ENCODE measurements at places on chromosomes 11 and 22.

GRCh38 chr22:29912605-29913398, 29.8 kb downstream of the MTMR3 start:
- DNase-seq = no peak

DNA sequence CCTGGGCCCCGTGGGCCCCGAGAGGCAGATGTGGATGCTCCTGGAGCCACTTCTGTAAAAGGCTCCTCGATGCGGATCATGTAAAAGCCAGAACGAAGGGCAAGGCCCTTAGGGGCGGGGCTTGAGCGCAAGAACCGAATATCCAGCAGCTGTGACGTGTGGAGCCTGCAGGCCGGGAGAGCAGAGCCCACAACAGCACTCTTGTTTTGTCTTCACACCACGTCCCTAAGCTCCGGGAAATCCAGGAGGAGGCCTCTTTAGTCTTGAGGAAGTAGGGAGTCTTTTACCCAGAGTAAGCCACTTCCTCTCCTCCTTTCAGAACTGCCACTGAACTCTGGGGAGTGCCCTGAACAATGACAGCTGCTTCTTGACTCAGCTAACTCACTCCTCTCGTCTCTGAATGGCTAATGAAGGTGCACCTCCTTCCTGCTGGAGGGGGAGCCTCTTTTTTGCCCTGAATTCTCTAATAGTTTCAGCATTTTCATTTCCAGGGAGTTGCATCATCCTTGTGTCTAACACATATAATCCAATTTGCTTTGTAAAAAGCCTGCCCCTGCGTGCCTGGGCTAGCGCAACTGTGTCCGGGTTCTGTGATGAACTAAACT, 12.5 kb downstream of the L3MBTL2 start:
- DNase-seq = no peak

DNA sequence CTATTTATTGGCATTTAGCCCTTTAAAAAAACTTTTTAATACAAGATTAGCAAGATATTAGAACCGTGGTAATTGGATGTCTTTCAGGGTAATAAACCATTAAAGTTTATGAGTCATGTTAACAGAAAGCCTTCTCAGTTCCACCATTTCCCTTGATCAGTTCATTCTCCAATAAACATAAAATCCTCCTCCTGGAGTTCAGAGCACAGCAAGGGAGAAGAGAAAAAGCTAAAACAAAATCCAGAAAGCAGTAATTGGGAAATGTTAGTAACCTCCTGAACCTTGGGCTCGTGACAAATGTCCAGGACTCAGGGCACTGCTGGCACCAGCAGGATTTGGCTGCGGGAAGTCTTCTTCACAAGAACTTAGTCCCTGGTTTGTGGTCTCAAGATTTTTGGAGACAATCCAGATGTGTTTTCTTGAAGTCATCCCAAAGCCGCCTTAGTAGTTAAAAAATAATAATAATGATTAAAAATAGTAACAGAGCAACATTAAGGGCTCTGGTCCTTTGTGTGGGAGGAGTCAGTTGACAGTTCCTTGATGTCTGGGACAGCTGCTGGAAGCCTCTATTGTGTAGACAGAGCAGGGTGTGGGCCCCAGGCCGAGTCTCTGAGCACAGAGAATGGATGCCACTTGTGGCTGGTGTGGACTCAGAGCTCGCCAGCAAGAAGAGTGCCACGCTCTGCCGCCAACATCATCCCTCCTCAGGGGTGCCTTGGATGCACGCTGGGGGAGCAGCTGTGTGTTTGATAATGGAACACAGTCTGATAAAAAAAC, 43.4 kb upstream of the PITPNB start:
- DNase-seq = no peak

DNA sequence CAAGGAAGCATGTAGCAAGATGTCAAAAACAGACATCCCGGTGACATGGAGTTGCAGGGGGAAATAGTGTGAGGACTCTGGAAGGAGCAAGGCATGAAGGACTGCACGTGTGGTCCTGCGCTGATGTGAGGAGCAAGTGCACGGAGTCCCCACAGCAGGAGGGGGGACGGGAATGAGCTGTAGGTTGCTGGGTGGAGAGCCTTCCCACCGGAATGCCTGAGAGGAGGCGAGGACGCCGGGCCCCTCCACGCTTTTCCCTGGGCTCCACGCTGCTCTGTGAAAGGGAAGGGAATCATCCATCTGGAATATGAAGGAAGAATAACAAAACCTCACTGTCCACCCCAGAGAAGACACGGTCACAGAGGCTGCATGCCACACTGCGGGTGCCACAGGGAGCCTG, 23.6 kb upstream of the EFCAB6 start:
- no peak for DNase-seq

- no peak for DNase-seq
Measured at GRCh38 chr11:92141725-92142124, 82.9 kb upstream of the FAT3 start.

DNA sequence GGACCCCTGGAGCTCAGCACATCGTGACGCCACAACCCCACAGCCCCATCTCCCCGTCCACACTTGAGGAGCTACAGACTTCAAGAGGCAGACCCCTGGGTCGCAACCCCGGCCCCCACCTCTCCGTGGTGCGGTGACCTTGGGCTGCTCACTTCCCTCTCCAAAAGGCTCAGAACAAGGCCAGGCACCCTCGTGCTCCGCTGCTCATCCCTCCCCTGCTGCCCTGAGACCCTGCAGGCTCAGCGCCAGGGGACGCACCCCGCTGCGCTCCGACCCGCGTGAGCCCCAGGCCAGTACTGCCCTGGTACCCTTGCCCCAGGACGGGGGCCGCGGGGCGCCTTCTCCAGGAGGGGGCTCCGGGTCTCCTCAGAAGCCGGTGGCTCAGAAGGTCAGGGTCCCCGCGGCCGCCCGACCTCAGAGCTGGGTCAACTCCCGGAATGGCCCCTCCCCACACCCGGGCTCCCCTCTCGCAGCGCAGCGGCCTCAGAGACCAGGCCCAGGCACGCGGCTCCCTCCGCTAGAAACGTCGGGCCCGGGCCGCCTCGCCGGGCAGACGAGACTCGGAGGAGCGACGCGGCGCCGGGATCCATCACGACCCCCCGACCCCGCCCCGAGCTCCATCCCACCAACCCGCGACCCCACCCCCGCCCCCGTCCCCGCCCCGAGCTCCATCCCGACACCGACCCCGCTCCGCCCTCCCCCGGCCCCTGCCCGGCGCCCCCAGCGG, 563 bp downstream of the GATD1 start:
- DNase-seq = no peak

DNA sequence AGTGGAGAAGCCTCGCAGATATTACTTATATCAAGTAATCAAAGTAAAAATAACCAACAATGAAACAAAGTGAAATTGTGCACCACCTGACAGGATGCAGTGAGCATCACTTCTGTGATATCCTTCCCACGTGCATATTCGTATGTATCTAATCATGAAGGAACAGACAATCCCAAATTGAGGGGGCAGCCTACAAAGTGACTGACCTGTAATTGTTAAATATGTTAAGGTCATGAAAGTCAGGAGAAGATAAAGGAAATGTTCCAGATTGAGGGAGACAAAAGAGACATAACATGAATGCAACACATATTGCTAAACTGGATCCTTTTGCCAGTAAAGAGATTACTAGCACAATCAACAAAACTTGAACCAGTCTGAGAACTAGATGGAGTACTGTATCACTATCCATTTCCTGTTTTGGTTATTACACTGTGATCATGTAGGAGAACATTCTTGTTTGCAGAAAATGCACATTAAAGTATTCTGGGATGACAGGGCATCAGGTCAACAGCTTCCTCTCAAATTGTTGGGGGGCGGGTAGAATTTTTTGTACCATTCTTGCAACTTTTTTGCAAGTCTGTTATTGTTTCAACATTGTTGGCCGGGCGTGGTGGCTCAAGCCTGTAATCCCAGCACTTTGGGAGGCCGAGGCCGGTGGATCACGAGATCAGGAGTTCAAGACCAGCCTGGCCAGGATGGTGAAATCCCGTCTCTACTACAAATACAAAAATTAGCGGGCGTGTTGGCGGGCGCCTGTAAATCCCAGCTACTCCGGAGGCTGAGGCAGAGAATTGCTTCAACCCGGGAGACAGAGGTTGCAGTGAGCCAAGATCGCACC, 2.0 kb downstream of the SBF2 start:
- no peak for DNase-seq

GRCh38 chr11:69398529-69399492, 82.7 kb upstream of the LINC01488 start:
- DNase-seq = no peak

GRCh38 chr22:19473578-19473977, 5.4 kb downstream of the UFD1 start:
- no peak for DNase-seq

DNA sequence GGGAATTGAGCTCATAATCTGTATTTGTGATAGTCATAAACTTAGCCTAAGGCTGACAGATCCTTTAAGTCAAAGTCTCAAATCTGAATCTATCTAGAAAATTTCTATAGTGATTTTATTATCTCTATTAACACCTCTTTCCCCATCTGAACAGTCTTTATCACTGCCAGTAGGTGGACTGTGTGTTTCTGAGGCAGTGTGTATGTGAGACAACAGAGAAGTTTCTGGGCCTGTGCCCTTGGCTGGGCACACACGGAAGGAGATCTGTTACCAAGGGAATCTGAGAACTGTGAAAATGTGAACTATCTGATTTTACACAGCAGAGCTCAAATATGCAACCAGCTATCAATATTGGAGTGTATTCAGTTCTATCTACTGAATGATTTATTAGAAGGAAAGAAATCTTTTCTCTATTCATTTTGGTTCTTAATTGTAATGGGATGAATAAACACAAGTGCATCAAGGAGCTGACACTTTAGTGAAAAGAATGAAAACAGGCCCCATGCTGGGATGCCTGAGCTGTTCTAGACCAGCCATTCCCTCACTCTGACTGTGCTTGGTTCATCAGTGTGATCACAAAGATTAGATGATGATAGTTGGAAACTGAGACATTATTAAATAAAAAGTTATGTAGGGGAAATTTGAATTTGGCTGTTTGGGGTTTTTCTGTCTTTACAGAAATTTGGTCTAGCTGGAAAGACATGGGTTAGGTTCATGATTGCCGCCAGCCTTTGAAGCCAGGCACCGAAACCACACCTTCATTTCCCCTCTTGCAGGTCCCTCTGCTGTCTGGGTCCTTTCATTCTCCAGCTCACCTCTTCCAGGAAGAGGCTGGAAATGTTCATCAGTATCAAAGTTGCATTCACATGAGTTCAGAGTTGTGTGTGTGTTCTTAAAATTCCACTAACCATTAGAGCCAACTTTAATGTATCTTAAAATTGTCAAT, 68.1 kb downstream of the LIF start:
- no peak for DNase-seq

GRCh38 chr22:50256258-50256862, 5.1 kb downstream of the MAPK12 start:
- DNase-seq = no peak

DNA sequence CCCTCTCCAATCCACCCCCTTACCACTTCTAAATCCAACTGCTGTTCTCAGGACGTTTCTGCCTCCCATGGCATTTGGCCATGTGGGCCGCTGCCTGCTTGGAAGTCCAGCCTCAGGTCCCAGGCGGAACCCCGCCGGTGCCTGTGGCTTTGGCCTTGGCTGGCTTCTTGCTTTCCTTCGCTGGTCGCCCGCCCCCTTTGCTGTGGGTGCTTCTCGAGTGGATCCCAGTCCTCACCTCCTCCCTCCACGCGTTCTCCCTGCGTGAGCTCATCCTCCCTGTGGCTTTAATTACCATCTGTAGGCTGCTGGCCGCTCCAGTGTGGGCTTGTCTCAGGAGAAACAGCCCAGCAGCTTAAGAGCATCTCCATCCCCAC, 111.7 kb downstream of the NECTIN1 start:
- no peak for DNase-seq

DNA sequence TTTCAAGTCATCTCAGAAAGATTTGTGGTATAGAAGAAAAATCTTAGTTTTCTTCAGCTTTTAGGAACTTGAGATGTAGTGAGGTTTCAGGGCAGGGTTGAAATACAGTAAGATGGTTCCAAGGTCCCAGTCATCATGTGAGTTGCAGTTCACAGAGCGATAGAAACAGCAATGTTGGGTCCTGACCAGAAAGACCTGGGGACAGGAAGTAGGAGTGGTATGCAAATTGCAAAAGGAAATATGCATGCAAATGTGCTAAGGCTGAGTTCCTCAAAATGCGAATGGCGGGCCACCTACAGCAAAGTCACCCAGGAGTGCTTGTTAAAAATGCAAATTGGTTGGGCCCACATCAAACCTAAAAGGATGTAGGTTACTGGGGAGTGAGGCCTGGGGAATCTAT, 1032.7 kb upstream of the TENM4 start:
- DNase-seq = no peak

- no peak for DNase-seq
Measured at GRCh38 chr22:25372000-25372595, 152.7 kb downstream of the CRYBB2 start.

DNA sequence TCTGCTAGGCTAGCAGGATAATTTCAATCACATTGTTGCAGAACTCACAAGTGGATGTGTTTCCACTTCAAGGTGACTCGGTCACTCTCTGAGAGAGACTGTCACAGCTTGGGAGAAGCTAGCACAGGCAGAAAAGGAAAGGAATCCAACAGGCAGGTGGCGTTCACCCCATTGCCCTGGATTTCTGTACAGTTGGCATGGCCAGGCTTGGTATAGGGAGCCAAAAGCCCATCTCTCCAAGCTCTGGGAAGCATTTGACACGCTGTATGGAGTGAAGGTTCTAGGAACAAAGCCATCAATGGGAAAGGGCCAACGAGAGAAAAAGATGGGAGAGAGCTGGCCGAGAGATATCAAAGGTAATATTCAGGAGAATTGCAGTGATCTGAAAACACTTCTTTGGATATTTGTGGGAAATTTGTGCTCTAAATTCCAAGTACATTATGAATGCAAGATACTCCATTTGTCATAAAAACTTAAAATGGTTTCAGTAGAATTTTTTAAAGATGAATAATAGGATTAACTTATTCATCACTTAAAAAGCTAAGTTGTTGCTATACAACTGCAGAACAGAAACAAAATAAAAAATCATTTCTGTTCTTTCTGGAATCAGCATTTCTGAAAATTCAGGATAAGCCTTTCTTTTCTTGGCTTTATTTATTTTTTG, 223.5 kb upstream of the NTM start:
- DNase-seq = no peak

GRCh38 chr22:42920101-42920820, 63.2 kb upstream of the ARFGAP3 start:
- DNase-seq = no peak

DNA sequence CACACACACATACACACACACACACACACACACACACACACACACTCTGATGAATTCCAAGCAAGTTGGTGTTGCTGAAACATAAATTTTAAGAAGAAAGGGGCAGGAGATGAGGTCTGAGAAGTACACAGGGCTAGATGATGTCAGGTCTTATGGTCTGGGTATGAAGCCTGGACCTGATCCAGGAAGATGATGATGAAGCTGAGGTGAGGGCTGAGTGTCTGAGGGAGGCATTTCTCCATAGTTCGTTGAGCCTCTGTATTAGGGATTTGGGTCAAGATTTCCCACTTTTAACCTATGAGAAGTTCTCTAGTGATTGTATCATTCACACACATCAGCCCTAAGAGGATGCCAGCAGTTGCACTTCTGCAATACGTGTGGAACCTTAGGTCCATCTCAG, 32.6 kb downstream of the KREMEN1 start:
- DNase-seq = no peak

DNA sequence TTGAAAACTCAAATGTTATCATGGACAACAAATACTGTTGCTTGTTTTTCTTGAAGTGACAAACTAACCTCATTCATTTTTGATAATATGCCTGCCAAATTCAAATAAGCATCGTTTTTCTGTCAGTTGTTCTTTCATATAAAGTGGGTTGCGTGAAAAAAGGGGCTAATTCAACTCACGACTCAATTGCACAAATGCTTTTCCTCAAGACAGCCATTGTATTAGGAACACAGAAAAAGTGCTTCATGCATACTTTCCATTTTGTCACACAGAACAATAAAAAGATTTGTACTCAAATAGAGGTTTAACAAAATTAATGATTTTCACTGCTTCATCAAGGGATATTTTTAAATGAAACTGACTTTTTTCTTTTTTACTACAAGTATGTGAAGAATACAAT, 94.6 kb upstream of the ALKBH3 start:
- DNase-seq = no peak

Measured in hypothalamus (tissue), 51 donors.